Stimulated activated CD8-positive, alpha-beta memory T cell treated with anti-CD3 and anti-CD28 coated beads, Interleukin-4, amount 100 ng/mL, for 4 hours (primary cell): ENCODE measurements at places on chromosomes 13 and 19.

- no peak for DNase-seq
These were observed 1.2 kb downstream of the ZSWIM9 start for GRCh38 chr19:48171710-48172109.

- no peak for DNase-seq
These were observed 1.2 kb upstream of the ATP1A3 start for GRCh38 chr19:41994994-41995958.

DNA sequence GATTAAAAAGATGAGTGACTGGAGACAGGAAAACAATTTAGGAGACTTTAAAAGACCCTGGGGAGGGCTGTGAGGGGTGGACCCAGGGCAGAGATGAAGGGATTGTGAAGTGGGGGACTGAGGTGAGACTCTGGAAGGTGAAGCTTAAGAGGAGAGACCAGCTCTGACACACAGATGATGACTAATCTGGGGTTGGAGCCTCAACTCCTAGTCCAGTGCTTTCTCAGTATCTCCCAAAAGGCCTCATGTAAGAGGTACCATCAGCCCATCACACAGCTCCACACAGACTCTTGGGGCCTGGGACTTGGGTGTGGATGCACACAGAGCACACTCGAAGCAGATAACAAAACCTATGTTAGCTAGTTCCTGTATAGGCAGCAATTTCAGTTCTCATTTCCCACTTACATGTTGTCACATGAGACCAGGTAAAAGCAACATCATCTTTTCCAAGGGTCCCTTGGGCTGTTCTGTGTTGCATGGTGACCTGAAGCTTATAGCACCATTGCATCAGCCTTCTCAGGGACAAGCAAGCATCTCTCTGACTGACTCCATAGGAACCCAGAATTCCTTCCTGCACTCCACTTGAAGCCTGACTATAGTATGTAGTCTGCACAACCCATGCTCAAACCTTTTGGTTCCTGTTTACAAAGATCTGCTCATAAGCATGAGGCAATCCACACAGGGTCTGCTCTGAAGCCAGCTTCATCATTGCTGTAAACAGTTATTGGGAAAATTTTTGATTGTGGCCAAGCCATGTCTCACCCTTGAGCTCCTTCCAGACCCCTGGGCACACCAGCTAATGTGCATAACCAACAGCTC is 88.6 kb upstream of the MYCBP2 start:
- no peak for DNase-seq

DNA sequence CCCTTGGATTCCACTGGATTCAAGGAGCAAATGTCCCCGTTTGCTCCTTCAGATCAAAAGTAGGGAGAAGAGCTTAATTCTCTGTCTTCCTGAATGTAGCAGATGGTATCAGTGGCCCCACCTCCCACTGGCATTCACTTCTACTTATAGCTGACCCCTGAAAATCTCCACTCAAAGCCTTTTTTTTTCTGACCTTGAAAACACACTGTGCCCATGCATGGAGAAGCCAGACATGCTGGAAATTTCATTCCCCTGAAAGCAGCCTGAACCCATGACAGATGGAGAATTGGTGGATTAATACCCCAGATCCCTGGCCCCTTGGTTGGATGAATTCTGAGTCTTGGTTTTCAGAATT is 76.6 kb upstream of the UBAC2 start:
- DNase-seq: no peak

GRCh38 chr13:72983085-72983768 is 75.6 kb upstream of the KLF5 start:
- DNase-seq: no peak

GRCh38 chr13:35512271-35512920 is 35.9 kb upstream of the MAB21L1 start:
- DNase-seq: no peak

DNA sequence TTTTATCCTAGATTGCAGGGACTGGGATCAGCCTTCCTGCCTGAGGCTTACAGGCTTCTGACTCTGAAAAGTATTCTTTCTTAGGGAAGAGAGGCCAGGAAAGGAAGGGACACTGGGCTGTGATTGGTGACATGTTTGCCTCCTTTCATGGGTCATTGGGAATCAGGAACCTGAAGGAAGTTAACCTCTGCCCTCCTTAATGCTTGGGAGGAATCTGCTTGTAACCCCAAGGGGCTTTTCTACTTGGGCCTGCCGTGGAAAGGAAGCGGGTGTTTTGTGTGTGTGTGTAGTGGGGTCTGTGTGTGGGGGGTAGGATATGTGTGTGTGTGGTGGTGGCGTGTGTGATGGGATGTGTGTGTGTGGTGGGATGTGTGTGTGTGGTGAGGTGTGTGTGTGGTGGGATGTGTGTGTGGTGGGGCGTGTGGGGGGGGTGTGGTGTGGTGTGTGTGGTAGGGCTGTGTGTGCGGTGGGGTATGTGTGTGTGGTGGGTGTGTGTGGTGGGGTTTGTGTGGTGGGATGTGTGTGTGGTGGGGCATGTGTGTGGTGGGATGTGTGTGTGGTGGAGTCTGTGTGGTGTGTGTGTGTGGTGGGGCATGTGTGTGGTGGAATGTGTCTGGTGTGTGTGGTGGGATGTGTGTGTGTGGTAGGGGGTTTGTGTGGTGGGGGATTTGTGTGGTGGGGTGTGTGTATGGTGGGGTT is 41.3 kb upstream of the NPAS1 start:
- DNase-seq: no peak

DNA sequence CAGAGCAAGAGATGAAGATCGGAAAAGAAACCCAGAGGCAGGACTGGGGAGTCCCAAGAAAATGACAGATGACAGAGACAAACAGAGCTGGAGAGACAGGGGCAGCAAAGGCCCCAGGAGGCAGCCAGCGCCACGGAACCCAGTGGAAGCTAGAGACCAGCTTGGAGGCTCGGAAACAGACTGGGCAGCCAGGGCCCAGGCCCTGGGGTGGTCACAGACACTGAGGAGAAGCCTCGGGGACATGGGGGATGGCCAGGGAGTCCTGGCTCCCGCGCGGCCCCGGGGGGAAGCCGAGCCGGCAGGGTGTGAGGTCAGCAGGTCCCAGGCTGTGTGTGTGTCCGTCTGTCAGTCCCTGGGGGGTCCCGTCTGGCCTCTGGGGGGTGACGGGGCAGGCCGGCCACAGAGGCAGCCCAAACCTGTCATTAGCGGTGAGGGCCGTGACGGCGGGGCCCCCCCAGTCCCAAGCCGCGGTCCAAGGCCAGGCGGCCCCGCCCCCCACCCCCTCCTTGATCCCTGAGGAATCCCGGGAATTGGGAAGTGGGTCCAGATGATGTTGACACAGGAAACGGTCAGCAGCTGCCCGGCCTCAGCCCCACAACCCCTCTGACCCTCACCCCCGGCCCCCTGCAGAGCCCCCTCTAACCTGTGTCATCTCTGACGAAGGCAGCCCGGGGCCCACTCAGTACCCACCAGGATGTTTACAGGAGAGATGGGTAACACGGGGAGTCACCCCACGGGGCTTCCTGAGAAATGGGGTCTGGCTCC is 2.5 kb upstream of the TMEM190 start:
- no peak for DNase-seq

DNA sequence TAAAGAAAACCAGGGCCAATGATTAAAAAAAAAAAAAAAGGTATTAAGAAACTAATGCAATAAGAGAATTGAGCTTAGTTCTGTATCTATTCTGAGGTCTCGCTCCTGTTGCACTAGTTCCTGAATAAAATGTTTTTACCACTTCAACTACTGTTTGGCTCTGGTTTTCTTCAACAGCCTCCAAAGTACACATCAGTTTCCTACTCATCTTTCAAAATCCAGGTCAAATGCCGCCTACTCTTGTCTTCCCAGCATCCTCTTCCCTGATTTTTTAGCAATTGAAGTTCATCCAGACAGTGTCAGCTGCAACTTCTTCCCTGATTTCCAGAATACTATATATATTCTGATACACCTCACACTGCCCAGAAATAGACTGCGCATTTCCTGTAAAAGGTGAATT is 1.4 kb upstream of the RCBTB1 start:
- DNase-seq: no peak

DNA sequence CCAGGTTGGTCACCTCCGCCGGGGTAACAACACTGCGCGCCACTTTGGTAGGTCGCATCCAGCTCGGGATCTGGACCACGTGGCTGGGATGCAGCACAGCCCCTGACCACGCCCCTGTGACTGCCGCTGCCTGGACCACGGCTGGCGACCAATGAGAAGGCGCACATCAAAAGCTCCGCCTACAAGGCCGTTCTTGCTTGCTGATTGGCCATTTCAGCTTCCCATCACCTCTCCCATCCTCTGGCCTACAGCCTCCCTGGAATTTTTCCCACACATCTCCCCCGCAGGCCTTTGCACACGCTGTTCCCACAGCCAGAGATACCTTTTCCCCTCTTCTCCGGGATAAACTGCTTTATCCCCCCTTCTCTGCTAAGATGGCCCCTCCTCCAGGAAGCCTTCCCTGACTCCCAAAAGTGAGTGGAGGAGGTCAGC is 12.5 kb upstream of the MAP1S start:
- DNase-seq: no peak

DNA sequence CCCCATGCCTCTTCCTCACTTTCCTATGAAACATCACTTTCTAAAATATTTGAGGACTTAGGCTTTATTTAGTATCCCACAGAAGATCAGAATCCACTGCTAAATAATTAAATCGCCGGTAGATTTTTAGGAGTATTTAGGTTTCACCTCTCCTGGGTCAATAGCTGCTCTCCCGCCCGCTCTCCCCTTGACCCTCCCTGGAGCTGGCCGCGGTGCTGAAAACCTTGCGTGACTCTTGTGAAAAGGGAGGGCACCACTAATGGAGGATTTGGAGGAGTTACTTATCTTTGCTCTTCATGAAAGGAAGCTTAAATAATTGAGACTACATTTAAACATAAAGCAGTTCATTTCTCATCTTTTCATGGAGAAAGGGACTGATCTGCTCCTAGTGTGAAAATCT is 14.1 kb downstream of the POU4F1 start:
- DNase-seq: no peak

GRCh38 chr13:99361197-99361596 is 54.0 kb upstream of the GPR183 start:
- DNase-seq: no peak

DNA sequence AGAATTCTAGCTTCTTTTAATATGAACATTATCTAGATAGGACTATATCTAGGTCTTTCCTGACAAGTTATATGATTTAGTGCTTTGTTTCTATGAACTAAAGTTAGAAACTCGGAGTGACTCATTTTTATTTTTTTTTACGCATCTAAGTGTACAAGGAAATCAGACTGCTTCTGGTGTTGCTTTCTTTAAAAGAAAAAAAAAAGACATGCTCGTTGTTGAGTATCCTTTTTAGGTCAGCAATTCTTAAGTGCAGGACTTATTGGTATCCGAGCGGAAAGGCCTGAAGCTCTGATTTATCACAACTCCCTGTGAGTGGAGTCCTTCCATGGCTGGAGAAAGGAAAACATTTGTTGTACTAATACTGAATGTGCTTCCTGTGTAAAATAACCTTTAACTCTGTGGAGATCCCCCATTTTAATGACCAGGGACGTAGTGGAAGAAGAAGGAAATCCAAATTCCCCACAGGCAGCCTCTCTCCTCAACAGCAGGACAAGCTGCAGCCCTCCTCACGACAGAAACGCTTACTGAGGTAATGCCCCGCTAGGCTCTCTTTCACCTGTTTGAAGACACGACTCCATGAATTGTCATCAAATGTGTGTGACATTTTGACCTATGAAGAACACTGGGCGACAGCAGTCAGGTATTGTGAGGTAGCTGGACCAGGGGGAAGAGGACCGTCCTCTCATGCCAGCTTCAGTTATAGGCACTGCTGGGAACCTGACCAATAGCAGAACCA is 17.9 kb upstream of the POMP start:
- DNase-seq: no peak

DNA sequence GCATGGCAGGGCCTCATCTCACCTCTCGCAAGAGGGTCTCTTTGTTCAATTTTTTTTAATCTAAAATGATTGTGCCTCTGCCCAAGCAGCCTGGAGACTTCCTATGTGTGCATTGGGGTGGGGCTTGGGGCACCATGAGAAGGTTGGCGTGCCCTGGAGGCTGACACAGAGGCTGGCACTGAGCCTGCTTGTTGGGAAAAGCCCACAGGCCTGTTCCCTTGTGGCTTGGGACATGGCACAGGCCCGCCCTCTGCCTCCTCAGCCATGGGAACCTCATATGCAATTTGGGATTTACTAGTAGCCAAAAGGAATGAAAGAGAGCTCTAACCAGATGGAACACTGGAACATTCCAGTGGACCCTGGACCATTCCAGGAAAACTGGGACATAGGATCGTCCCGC is 8.0 kb downstream of the FXYD3 start:
- no peak for DNase-seq

- no peak for DNase-seq
These were observed 76.2 kb downstream of the DHRS12 start for GRCh38 chr13:51727634-51728274.

DNA sequence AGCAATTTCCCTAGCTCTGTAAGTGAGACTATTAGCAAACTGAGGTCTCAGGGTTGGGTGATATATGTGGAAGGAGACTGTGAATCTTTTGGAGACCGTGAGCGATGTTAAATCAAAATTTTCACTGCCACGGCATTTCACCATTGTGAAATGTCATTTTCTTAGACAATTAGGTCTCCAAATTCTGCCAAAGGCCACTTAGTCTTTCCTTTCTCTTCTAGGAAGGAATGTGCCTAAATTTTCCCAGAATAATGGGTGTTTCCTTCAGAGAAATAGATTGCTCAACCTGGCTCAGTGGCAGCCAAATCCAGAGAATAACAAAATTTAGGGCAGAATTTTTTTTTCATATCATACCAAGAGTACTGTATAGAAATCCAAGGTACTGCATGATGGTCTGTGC is 64.5 kb upstream of the SCEL start:
- no peak for DNase-seq

- DNase-seq: no peak
These were observed 175.7 kb upstream of the UBL3 start for GRCh38 chr13:30026093-30026492.

DNA sequence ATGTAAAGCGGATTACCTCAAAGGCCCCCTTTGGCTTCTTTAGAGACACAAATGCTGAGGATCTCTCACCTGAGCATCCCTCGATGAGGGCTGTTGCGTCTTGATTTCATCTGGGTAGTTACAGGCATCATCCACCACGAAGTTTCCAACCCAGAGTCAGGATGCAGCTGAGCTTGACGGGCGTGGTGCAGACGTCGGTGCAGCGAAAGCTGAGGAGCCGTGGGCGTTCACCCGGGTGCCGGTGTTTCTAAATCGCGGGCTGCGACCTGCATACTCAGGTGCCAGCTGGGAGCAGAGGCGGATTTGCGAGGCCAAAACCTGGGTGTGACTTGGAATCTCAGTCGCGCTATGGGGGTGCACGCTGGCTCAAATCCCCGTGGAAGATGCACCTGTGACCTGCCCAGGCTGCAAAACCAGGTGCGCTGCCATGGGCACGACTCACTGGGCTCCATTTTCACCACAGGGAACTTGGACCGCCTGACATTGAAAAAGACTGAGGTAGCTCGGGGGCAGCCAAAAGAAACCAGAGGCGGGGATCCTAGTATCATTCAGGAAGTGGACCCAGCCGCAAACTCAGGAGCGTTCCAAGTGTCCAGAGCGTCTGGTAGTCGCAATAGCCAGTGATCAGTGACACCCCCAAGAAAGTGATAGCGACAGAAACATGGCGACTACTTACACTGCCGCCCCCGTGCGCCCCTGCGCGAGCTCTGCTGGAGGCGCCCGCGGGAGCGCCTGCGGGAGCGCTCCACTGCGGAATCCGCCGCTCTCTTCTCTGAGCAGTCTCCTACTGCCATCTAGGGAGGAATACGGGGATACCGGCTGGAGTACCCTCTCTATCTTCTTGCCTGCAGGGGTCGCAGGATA is 36.4 kb upstream of the IGFL4 start:
- DNase-seq: no peak
